ENCODE measurements at places on chromosomes 5 and 9.

- no peak for DNase-seq
Observed at GRCh38 chr9:110153431-110153830, 54.5 kb downstream of the C9orf152 start.

- no peak for DNase-seq
Observed at GRCh38 chr5:59769832-59770231, 123.7 kb downstream of the PDE4D start.

GRCh38 chr9:69249337-69249736 lies 75.3 kb downstream of the TJP2 start:
- no peak for DNase-seq

DNA sequence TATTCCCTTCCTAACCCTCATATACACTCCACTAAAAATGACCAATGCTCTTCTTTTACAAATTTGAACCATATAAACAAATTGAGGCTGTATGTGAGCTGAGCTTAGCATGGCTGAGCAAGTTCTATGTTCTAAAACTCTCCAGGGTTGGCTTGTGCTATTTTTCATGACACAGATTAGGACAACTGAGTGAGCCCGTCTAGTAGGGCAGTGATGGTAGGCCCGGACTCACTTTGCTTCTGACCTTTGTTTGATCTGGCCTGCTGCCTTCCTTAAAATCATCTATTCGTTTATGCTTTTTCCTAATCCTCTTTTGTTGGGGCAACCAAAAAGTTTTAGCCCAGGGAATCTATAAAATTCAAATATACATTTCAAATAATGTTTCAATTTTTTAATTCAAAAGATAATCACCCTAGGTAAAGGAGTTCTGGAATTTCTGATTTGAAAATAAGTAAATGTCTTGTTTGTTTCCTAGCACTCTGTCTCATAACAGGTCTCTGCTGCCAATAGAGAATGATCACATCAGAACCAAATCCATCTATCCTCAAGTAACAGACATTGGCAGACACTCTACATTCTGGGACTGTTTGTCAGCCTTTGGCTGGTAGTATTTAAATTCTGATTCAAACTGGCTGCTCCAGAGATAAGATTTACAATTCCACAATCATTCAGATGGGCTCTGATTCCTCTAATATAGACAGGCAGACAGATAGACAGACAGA lies 217.0 kb upstream of the TARS1 start:
- DNase-seq = no peak

DNA sequence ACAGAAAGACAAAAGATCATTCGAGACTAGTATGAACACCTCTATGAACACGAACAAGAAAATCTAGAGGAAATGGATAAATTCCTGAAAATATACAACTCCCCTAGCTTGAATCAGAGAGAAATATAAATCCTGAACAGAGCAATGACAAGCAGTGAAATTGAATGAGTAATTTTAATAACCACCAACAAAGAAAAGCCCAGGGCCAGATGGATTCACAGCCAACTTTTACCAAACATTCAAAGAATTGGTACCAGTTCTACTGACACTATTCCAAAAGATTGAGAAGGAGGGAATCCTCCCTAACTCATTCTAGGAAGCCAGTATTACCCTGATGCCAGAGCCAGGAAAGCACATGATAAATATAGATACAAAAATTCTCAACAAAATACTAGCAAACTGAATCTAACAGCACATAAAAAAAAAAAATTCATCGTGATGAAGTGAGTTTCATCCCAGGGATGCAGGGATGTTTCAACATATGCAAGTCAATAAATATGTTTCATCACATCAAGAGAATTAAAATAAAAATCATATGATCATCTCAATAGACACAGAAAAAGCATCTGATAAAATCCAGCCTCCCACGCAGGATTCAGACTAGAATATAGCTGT lies 25.2 kb upstream of the PTGER4 start:
- DNase-seq = no peak

DNA sequence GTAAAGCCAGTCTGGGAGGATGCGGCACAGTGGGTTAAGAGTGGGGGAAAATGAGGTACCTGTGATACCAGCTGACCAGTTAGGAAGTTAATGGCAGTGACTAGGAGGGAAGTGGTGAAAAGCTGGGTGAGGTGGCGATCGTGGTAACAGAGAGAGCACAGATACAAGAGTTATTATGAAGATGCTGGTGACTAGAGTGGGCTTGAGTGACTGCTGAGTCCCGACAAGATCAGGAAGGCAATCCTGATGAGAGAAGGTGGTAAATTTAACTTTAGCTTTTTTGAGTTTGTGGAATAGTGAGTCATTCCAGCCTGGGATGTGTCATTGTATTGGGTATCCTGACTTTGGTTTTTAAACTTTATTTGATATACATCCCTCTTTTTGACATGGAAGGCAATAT lies 38.8 kb downstream of the CMYA5 start:
- DNase-seq = no peak

DNA sequence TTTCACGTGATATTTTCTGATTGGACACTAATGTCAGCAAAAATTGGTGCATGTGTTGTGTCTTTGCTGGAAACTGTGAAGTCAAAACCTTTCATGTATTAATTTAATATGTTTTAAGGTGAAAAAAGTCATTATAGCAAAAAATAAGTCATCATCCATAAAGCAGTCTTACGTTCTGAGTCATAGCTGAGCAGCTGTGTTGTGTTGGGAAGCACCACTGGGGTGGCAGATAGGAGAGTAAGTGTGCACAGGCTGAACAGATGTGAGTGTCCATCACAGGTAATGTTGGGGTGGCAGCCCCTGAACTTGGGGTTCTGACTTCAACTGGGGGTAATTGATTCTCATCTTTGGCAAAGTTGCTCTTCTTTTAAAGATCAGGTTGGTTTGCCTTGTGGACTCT lies 156.8 kb downstream of the NXNL2 start:
- DNase-seq = no peak

DNA sequence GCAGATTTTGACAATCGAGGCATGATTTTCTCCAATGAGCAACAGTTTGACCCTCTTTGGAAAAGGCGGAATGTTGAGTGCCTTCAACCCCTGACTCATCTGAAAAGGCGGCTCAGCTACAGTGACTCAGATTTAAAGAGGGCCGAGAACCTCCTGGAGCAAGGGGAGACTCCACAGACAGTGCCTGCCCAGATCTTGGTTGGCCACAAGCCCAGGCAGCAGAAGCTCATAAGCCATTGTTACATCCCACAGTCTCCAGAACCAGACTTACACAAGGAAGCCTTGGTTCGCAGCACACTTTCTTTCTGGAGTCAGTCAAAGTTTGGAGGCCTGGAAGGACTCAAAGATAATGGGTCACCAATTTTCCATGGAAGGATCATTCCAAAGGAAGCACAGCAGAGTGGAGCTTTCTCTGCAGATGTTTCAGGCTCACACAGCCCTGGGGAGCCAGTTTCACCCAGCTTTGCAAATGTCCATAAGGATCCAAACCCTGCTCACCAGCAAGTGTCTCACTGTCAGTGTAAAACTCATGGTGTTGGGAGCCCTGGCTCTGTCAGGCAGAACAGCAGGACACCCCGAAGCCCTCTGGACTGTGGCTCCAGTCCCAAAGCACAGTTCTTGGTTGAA lies 13.6 kb downstream of the PTPDC1 start:
- DNase-seq = no peak

DNA sequence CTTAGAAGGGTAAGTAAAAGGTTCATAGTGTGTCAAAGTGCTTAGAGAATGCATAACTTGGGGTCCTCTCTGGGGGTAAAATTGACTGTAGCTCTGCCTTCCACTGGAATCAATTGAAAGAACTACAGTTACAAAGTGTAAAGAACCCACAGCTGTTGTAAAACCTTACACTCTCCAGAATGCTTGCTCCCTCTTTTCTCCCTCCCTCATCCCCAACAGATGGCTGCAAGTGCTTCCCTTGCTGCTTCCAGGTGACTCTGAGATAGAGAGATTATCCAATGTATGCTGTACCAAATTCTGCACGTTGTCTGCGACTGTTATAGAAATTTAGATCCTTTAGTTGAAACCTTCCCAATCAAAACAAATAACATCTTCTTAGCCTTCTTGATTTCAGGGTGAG lies 126.0 kb downstream of the STK32A start:
- no peak for DNase-seq
